ENCODE measurements at places on chromosomes 16 and 17.
A peak's percentile ranks its signal among the peaks of the same experiment; 100 is the strongest.

GRCh38 chr16:75868636-75869632 is 142.6 kb upstream of the CPHXL start:
- no peak for DNase-seq

DNA sequence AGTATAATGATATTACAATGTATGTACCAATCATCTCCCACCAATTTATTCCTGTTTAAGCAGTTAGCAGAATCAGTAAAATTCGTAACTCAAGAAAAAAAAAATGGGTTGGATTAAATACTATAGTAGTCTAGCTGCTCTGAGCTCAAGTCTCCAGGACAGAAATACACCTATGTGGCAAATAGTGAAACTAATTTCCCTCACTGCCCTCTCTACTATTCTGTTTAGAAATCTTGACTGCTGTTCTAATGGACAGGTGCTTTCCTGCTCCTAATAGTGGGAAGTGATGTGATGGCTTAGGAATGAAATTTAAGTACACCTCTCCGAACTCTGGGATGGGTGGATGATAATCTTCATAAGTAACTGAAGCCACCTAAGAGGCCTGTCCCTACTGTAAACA is 175.7 kb downstream of the KCNJ2 start:
- no peak for DNase-seq

GRCh38 chr17:70353408-70354092 is 184.2 kb downstream of the KCNJ2 start:
- DNase-seq = no peak

- DNase-seq = no peak
Observed at GRCh38 chr16:1506494-1507213, 13.5 kb downstream of the TELO2 start.

DNA sequence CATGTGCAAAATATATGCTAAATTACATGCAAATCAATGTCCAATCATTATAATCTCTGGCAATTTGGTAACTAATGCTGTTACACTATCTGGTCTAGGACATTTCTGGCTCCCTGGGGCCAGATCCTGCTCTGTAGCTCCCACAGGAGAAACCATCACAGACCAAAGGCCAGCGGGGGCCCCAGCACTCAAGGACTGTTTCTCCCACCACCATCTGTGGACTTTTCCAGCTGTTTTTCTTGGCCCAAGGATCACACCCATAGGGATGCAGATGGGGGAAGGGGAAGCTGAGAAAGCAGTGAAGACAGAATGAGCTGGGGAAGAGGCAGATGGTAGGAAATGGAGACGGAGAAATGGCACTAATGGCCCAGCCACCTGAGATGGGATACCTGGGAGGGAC is at the start of gene HIGD1B:
TSS of gene HIGD1B (plus strand) at position 298 of the 400 bp plus-strand sequence. CDS start 270 bp downstream, outside the sequence.
- DNase-seq = no peak

DNA sequence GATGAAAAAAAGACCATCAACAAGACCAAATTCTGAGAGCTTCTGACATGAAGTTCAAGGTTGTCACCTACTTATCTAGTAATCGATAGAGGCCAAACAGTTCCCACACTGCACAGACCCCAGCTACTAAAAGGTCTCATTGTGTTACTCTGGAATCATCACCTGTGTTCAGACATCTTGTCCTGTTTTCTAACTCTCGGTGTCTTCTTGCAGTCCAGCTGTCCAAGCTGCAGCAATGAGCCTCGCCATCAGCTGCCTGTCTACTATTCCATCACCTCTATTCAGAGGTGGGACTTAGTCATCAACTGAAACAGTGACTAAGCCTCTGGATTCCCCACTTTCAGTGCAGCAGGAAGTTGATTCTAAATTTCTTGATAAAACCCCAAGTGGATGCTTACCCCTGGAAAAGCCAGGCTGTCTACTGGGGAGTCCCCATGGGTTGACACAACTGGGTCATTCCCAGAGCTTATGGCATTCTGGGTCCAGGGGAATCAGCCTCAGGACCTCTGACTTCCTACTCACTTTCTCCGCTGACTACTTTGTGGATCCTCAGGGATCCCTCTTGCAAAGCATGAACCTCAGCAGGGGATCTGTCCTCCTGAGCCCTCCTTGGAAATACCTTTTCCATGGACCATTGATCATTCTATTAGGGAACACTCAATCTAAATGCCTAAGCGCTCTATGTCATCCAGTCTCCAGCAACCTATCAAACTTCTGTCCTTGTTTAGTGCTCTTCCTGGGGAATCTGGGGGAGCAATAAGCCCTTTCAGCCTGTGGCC is 46.5 kb downstream of the HNF1B start:
- DNase-seq = no peak

GRCh38 chr17:9880582-9880999 is 24.5 kb downstream of the RCVRN start:
- no peak for DNase-seq

GRCh38 chr17:60153606-60154390 is 4.0 kb downstream of the CA4 start:
- DNase-seq = no peak

- DNase-seq = no peak
Observed at GRCh38 chr16:22191532-22192260, 14.4 kb upstream of the EEF2K start.

GRCh38 chr16:8919089-8919933 is 37.2 kb downstream of the LITAFD start:
- DNase-seq = no peak

DNA sequence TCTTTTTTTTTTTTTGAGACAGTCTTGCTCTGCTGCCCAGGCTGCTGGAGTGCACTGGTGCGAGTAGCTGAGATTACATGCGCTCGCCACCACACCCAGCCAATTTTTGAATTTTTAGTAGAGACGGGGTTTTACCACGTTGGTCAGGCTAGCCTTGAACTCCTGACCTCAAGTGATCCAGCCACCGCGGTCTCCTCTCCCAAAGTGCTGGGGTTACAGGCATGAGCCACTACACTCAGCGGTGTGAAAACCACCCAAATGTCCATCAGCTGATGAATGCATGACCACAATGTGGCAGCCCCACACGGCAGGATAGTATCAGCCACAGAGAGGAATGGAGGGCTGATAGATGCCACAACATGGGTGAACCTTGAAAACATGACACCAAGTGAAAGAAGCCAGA is 2.1 kb downstream of the P2RX5 start:
- DNase-seq = peak; percentile 42

DNA sequence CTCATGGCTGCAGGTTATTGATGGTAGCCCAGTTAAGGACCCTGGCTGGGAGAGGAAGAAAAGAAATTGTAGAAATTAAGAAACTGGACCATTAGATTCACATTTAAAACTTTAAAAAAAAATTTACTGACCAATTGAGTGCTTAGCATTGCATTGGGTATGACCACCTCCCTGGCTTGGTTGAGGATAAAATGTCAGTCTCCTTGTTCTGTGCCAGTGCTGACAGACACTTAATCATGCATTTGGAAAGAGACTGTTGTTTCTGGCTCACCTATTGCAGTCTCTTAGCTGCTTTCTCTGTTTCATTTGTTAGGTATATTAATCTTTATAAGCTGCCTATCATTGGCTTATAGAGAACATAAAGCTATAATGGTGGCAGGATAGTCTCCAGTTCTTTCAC is 1.7 kb downstream of the MYH1 start:
- DNase-seq = no peak

DNA sequence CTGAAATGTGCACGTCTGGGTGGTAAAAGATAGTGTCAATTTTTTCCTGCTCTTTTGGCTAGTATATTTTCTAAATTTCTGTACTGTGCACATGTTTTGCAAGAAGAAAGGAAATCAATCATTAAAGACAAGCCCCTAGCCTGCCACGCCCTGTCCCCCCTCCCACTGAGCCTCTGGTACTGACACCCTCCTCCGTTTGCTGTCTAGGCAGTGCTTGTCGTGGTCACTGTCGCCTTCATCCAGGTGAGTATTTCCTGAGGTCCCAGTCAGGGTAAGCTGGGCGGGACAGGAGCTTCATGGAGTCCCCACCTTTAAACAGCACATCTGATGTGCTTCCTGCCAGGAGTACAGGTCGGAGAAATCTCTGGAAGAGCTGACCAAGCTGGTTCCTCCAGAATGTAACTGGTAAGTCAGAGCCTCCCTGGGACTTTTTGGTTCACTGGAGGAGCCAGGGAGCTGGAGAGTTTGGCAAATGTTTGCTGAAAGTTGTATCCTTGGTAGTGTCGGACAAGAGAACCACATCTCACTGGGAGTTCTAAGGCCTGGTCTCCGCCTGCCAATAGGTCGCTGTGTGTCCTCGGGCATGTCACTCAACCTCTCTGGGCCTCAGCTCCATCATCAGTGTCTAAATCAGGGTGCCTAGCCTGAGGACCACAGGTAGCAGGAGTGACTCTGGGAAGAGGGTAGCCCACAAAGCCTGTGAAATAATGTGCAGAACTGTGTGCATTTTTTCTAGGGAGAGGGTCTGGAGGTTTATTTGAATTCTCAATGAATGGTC is 42.2 kb downstream of the ATP2C2 start:
- no peak for DNase-seq

DNA sequence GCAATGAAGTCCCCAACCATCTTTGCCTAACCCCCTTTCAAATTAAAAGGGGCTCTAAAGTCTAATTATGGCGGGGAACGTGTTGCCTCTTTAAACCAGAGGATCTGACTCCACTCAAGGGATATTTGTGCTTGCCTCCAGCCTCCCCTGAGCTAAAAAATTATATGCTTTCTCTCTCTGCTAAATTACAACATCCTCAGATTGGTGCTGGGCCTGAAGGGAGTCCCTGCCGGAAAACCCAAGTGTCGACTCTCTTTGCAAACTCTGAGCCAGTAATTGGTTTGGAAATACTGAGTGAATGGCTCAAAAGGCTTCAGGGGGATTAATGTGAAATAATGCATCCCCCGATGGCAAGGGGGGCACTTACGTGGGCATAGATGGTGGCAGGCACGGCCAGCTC is 208.5 kb upstream of the TNRC6C start:
- DNase-seq = no peak

DNA sequence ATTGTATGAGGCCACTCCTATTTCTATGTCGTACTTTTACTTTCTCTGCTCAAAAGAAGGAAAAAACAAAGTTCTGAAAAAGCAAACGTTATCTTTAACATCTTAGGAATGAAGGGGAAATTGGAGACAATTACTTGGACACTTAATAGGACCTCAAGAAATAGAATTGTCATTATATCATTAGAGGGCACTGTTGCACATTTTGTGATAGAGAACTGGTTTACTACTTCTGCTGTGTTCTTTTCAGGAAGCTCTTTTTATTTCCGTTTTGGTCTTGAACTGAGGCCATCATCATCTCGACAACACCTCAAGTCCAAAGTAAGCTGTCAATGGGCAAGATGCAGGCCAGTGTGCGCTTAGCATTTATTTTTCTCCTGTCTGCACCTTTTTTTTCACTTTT is 14.6 kb downstream of the COG4 start:
- no peak for DNase-seq

GRCh38 chr17:29682054-29682453 is 59.3 kb upstream of the CORO6 start:
- DNase-seq = no peak

GRCh38 chr17:56142781-56143180 is 10.5 kb upstream of the ANKFN1 start:
- DNase-seq = no peak

DNA sequence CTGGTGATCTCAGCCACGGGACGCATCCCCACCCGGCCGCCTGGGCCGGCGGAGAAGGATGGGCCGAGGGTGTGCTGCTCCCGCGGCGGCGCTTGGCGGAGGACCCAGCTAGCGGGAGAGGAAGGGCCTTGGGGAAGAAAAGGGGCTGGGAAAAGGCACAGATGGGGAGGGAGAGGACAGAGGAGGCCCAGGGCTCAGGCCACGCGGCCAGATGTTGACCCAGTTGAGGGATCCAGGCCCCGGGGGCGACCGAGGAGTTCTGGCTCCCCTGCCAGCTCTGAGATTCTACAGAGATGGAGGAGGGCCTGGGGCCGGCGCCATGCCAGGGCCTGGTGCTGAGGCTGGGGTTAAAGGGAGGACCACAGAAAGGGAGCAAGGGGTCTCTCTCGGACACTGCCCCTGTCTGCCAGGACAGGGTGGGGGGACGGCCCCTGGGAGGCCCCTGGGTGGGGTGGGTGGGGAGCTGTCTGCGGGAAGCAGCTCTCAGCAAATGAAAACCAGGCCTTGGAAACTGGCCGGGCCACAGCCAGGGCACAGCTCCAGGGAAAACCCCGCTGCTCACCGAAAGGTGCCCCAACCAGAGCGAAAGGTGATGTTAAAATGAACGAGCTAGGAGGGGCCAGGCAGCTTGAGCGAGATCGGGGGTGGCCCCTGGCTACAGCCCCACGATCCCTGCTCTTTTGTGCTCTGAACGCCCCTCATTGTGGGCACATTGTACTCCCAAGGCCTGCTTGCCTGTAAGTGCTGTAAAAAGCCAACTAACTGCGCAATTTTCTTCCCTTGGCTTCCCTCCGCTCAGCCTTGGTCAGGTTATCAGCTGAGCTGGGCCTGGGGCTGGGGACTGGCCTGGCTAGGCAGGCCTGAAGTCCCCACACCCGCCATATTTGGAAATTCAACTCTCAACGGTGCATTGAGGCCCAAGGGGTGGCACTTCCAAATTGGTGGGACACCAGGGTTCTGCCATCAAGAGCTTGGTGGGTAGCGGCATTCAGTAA is 191.4 kb downstream of the ZNF423 start:
- DNase-seq = no peak

DNA sequence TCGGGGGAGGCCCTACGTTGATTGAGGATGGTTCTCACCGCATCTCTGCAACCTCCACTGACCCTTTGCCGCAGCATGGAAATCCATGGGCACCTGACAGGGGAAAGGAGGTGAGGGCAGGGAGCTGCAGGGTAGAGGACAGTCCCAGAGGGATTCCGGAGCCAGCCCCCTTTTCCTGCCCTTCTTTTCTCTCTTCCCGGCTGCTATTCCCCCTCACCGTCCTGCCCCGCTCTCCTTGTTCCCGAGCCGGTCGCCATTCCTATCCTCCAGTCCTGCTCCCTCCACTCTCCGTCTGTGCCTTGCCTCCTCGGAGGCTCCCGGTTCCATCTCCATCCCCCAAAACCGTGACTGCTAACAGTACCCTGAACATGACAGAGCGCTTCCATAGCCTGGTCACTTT is 4.8 kb downstream of the SPATA32 start:
- DNase-seq = no peak

GRCh38 chr17:29021226-29021625 is 15.4 kb upstream of the SEZ6 start:
- DNase-seq = no peak

- DNase-seq = no peak
Observed at GRCh38 chr17:58969156-58969555, 137.5 kb downstream of the TRIM37 start.

DNA sequence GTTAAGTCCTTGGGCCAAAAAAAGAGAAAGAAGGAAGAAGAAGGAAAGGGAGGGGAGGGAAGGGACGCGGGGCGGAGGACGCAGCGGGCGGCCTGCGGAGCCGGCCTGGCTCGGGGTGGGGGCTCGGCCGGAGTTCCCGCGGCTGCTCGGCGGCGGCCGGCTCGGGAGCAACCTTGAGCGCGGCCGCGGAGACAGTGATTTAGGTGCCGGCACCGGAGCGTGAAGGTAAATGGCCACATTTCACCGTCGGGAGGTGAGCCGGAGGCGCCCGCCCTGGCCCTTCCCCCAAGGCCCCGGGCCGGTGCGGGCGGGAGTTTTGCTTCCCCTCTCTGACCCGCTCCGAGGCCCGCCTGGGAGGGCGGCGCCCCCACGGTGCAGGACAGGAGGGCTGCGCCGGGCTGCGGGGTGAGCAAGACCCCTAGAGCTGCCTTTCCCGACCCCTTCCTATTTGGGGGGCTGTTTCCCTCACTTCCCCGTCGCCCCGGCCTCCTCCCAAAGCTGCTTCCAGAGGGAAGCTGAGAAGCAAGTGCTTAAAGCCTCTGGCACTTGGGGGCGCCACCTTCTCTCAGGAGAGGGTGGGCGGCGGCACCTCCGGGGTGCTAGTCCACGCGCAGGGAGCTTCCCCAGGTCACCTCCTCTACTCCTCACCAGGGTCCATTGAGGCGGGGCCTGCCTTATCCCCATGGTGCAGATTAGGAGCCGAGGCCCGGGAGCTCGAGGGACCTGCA is 56.5 kb downstream of the MRM1 start:
- no peak for DNase-seq
